Left lobe of liver (tissue), 2 donors: ENCODE measurements at places on chromosomes 11 and 22.

DNA sequence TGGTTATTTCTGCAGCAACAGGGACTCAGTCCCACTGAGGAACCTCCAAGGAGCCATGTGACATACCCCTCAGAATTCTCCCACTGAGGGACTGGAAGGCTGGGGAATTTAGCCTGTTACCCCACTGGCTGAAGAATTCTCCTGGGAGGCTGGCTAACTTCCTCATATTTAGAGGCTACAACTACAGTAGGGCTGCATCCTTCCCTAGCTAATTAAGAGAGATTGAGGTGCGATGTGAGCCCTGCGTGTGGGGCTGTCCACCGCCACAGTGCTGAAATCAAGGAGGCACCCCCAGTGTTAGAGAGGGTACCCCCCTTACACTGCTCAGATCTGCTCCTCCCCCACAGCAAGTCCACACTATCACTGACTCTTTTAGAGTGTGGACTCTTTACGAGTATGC lies 21.1 kb downstream of the EIF3F start:
- DNase-seq, result peak; percentile 12

DNA sequence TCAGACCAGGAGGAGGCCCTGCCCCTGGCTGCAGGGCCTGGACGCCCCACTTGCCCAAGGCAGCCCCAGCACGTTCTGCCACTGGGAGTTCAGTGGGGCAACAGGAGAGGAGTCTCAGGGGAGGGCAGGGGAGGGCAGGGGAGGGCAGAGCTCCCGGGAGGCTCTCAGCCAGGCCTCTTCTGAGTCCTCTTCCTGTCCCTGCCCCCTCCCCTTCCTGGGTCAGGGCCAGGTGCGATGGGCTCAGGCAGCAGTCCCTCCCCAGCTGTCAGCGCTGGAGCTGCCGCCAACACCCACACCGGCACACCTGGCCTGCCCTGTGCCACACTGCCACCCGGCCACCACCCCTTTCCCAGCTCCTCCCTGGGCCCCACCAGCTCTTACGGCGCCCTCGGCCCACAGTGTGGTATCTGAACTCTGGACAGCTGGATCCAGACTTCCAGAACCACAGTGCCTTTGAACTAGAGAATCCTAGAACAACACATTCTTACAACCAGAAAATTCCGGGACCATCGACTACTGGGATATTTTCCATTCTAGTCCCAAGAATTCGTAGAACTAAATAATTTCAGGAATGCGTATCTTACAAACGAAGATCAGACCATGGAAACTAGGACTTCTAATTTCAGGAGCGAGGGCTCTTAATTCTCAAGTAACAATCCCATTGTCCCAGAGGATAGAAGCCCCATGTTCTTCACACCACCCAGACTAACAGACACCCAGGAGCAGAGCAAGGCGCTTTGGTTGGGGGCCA lies 21.8 kb downstream of the RPL3 start:
- DNase-seq, result peak; percentile 73

GRCh38 chr11:11217289-11217928 lies 135.6 kb downstream of the CSNK2A3 start:
- no peak for DNase-seq

- peak; percentile 67 for DNase-seq
Observed at GRCh38 chr11:71311928-71312510, 59.6 kb upstream of the SHANK2 start.

- DNase-seq, result no peak
Observed at GRCh38 chr11:111393096-111393495, 14.0 kb upstream of the POU2AF1 start.

GRCh38 chr11:4187055-4187988 lies 92.7 kb downstream of the RRM1 start:
- peak; percentile 92 for DNase-seq

GRCh38 chr11:74468058-74468457 lies 709 bp upstream of the KCNE3 start:
- no peak for DNase-seq

GRCh38 chr11:93514712-93515111 lies 28.5 kb downstream of the SMCO4 start:
- no peak for DNase-seq

DNA sequence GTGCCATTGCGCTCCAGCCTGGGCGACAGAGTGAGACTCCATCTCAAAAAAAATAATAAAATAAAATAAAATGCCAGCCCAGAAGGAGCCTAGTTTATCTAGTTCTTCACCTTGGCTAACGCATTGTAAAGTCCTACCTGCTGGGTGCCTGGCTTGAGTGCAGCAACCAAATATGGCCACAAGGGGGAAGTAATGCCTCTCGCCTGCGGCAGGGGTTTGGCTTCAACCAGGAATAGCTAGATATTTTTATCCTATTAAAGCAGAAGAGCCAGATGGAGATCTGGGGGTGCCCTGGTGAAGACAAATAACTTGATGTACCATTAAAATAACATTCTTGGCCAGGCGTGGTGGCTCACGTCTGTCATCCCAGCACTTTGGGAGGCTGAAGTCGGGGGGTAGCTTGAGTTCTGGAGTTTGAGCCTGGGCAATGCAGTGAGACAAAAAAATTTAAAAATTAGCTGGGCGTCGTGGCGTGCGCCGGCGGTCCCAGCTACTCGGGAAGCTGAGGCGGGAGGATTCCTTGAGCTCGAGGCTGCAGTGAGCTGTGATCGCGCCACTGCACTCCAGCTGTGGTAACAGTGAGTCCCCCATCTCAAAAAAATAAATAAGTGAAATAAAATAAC lies 20.6 kb upstream of the PLEKHB1 start:
- peak; percentile 75 for DNase-seq

- no peak for DNase-seq
Observed at GRCh38 chr11:115421352-115421991, 82.7 kb downstream of the CADM1 start.

GRCh38 chr11:3796801-3797328 lies 489 bp downstream of the NUP98 start:
- DNase-seq, result no peak

DNA sequence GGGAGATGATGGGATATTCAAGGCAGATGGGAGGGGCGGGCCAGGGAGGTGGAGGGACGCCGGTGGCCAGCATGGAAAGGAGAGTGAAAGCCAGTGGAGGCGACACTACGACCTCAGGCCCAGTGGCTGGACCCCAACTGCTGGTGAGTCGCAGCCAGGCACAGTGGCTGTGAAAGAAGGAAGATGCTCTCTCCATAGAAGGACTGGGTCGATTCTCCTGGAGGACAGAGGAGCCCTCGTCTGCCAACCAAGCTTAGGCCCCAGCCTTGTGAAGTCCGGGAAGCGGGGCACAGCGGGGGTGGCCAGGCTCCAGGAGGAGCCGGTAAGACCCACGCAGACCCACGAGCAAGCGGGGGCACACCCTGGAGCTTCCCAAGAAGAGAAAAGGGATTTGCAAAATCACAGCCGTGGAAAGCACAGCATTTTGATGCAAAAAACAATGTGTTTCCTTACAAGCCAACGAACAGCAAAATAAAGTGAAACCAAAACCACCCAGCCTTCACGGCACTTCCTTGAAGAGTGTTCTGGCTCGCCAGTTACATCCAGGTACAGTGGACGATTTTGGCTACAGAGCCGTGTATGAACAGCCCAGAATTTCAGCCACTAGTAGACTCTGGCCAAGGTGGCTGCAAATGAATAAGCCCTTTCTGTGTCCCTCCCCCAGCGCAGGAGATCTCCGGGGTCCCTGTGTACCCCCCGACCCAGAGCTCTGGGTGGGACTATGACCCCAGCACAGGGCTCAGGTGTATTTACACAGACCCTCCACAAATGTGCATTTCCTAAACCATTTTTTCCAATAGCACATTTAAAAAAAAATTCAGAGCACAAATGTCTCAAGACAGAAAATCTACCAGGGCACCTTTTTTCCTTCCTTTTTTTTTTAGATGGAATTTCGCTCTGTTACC lies 96.9 kb downstream of the TRMU start:
- DNase-seq, result no peak

GRCh38 chr11:117814766-117815261 lies 9.7 kb downstream of the FXYD2 start:
- no peak for DNase-seq

DNA sequence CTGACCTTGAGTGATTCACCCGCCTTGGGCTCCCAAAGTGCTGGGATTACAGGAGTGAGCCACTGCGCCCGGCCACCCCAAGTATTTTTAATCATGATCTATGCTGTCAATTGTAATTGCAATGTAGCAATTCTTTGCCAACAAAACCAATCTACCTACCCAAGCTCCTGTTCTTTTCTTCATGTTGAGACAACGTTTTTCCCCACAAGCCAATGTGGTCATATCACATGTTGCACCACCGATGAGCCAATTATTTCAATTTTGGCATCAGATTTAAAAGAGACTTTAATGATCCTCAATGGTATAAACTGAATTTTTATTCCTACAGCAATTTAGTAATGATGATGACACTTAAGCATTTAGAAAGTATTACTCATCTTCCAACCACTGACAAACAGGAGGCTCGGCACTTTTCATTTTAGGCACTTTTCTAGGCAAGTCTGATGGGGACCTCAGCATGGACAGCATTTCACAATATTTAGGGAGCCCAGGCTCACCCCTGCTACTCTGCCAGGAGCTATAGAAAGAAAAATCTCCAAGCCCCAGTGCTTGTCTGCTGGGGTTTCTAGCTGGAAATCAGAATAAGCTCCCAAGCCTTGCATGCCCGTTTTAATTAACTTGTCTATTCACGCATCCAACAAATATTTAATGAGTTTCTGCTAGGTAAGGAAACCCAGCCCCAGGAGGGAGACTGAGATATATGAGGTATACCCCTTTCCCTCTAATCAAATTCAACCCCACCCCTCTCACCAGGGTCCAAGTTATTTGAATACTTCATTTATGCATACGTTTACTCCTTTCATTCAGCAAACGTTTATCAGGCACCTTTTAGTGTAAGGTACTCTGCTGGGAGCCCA lies 291.4 kb downstream of the ST3GAL4 start:
- DNase-seq, result no peak

DNA sequence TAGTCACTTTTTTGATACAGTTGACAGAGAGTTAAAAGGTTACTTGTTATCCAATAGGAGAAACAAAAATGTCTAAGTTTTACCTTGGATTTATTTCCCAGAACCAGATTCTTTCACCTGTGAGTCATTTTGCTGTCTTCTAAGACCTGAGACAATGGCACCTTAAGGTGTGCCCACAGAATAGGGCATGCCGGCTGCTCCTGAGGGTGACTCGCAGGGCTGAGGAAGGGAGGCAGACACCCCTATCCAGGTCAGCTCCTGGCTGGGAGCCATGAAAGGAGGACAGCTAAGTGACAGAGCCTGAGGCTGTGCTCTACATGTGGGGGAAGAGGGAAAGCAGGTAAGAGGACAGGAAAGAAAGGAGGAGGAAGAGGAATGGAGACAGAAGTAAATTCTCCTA lies 67.8 kb downstream of the RASSF10 start:
- no peak for DNase-seq

GRCh38 chr11:65977621-65978390 lies 16.3 kb downstream of the SART1 start:
- no peak for DNase-seq

- DNase-seq, result no peak
Observed at GRCh38 chr11:119794756-119795155, 65.8 kb upstream of the NECTIN1 start.

DNA sequence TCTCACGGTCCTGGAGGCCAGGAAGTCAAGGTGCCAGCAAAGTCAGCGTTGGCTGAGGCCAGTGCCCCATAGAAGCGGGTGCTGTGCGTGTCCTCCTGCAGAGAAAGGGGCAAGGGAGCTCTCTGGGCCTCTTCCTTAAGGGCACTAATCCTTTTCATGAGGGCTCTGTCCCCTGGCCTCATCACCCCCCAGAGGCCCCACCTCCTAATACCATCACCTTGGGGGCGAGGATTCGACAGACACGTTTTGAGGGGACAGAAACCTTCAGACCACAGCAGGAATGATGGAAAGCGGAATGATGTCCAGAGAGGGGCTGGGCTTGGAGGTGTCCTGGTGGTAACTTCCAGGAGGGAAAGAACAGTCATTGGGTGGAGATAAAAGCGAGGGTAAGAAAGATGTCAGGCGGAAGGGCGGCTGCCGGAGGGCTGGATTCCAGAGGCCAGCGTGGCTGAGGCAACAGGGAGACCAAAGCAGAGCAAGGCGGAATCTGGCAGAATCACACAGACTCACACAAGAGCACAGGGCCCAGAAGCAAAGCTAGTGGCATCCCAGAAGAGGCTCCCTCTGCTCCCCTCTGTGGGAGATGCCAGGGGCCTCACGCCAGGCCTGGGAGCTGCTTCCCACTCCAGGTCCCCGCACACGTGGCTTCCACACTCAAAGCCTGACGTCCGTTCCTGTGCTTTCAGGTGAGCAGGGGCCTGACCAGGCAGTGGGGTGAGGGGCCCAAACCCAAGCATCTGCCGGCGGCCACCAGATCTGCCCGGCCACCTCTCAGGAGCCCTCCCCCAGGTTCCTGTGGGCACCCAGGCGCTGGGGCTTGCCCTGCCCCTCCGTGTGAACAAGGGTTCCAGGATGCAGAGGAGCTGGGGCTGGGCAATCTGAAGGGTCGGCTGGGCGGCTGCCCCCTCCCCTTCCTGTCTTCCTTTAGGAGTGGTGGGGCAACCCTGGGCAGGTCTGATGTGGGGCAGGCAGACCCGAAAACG lies 784.5 kb downstream of the BRD1 start:
- no peak for DNase-seq

- DNase-seq, result no peak
Observed at GRCh38 chr11:9144828-9145227, 53.4 kb upstream of the SCUBE2 start.

DNA sequence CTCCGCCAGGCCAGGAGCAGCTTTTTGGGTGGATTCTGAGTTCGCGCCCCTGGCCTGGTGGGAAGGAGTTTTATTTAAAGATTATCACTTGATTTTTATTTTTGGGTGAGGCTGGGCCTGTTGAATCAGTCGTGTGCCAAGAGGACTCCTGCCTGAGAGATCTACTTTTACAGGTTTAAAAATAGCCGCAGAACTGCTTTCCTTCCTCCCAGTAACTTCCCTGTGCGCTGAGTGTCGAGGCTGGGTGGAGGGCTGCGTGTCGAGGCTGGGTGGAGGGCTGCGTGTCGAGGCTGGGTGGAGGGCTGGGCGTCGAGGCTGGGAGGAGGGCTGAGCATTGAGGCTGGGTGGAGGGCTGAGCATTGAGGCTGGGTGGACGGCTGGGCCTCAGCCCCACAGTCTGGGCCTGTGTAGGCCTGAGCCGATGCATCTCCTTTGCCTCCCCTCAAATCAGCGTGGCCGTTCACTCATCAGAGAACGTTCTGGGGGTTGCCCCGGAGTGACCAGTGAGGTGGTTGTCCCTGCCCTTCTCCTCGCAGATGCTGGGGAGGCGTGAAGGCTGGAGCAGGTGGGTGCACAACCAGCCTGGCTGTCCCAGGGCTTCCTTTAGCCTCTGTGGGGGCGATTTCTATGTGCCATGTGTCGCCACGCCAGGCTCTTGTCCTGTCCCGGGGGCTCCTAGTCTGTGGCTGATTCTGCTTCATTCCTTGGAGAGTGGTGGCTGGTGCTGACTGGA lies 30.1 kb downstream of the GRAMD4 start:
- DNase-seq, result no peak

DNA sequence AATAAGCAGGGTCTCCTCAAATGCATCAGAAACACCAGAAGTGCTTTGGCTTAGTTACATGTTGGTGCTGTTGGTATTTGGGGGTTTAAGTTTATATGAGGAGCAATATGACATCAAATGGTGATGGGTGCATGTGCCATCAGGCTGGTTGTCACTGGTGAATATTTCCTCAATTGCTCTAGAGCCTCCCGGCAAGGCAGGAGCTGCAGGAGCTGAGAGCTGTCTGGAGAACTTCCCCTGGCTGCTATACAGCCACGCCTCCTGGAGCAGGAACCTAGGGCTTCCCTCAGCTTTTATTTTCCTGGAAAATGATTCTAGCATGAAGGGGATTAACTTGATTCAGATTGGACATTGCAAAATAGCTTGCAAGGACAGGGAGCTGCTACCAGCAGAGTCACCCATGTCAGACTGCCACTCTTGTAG lies 15.8 kb downstream of the IGLL5 start:
- no peak for DNase-seq
